ENCODE measurements at places on chromosomes 2 and 18.
A peak's percentile ranks its signal among the peaks of the same experiment; 100 is the strongest.

DNA sequence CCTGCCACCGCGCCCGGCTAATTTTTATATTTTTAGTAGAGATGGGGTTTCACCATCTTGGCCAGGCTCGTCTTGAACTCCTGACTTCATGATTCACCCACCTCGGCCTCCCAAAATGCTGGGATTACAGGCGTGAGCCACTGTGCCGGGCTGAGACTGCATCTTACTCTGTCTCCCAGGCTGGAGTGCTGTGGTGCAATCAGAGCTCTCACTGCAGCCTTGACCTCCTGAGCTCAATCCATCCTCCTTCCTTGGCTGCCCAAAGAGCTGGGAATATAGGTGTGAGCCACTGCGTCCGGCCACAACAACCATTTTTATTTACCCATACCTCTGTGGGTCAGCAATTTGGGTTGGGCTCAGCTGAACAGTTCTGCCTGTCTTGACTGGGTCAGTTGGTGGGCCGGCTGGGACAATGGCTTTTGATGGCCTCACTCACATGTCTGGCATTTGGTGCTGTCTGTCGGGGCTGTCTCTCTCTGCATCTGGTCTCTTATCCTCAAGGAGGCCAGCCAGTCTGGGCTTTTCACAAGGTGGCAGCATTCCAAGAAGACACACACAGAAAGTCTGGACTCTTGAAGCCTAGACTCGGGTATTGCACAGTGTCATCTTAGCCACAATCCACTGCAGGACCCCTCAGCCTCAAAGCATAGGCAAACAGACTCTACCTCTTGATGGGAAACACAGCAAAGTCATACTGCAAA, 116.8 kb upstream of the GATA6 start:
- DNase-seq = no peak

DNA sequence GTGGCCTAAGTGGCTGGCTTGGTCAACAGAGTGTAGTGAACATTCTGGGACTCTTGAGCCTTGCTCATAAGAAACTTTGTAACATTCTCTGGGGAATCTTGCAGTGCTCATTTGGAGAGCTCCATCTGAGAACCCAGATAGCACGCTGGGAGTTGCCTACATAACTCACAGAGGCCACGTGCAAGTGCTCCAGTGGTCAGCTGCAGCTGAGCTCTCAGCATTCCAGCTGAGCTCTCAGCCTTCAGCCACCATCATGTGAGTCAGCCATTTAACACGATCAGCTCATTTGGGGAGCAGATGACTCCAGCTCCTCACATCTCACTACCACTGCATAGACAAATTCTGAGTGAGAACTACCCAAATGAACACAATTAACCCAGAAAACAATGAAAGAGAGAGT, 25.5 kb upstream of the CTNNA2 start:
- DNase-seq = no peak

GRCh38 chr18:64180617-64181016, 31.7 kb upstream of the LINC00305 start:
- no peak for DNase-seq

DNA sequence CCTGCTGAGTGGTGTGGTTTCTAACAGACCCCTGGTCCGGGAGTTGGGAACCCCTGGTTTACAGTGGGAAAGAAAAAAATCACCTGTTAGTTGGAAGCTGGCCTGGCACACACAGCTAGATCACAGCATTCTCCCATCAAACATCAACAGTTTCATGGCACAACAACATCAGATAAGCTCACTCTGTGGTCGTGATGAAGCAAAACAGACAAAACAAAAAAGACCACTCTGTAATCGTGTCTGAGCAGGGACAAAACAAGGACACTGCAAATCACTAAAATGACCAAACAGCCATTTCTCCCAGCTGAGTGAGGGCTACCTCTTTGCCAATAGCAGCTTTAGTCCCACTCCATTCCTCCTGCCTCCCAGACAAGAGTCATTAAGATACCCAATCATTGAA, 9.0 kb upstream of the IMPACT start:
- no peak for DNase-seq

DNA sequence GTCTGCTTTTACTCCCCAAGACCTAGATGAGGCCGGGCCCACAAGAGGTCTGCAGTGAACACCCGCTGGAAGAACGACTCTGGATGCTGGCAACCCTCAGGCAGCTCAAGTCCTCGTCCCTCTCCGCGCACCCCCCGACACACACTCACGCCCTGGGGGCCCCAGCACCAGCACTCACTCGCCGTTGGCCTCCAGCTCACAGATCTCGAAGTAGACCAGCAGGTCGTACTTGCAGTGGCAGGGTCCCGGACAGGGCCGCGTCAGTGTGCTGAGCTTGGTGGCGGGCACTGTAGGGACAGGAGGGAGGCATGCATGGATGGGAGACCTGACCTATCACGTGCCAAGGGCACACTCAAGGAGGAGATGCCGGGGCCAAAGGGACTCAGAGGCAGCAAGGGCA, 49.4 kb downstream of the AQP12A start:
- no peak for DNase-seq

- DNase-seq = no peak
Measured at GRCh38 chr2:196218106-196218505, 46.7 kb upstream of the STK17B start.

- DNase-seq = no peak
Measured at GRCh38 chr18:26575865-26576217, 27.5 kb upstream of the KCTD1 start.

- no peak for DNase-seq
Measured at GRCh38 chr18:7415081-7415894, 151.8 kb upstream of the PTPRM start.

GRCh38 chr2:17373741-17374140, 144.5 kb downstream of the RAD51AP2 start:
- DNase-seq = peak; percentile 42

GRCh38 chr2:60365556-60365955, 187.9 kb downstream of the BCL11A start:
- no peak for DNase-seq

GRCh38 chr2:61962095-61962984, 56.9 kb downstream of the COMMD1 start:
- no peak for DNase-seq

DNA sequence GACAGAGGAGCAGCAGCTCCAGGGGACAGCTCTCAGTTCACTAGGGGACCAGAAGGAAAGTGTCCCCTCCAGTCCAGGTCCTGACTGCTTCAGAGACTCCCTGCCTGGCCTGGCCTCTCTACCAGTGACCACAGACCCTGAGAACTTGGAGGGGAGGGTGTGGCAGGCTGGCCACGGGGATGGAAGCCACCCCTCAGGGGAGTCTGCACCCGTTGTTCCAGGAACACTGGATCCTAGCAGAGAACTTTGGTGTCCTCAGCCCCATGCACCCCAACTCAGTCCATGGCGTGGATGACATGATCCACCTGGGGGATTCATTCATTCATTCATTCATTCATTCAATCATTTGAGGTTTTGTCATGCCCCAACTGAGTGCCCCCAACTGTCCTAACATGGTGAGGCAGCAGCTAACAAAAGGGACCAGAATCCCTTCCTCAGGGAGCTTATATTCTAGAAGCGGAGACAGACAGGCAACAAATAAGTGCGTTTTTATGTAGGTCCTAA, 31.9 kb downstream of the MYO7B start:
- no peak for DNase-seq

GRCh38 chr2:1147873-1148612, 197.4 kb downstream of the SNTG2 start:
- no peak for DNase-seq

DNA sequence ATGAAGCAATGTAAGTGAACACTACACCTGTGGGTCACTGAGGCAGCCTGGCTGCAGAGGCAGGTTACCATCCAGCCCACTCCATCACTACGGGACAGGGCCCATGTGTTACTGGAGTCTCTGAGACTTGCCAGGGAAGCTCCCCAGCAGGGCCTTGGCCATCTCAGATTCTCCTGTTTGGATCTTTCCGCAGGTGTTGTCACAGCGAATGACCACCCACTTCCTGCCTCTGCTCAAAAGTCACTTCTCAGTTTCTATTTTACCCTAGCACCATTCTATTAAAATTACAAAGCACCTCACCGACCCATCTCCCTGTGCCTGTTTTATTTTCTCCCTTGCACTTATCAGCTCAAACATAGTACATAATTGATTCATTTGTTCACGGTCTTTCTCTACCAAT, 34.5 kb upstream of the L3MBTL4 start:
- no peak for DNase-seq

DNA sequence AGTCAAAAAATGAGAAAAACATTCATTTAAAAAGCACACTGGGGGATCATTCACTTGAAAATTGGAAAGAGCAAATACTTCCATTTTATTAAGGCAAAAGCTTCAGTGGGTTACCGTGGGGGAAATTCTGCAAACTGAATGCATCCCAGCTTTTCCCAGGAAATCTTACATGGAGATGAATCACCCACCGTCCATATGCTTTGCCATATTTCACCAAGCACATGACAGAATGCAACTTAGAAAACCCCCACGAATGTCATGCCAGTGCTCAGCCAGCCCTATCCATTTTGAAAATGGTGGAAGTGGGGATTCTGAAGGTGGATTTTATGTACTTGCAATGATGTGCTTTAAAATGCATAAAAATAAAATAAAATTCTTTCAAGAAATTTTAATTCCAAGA, 485.5 kb upstream of the ID2 start:
- no peak for DNase-seq

- DNase-seq = peak; percentile 28
Measured at GRCh38 chr2:96427917-96428316, 77.2 kb downstream of the NEURL3 start.

DNA sequence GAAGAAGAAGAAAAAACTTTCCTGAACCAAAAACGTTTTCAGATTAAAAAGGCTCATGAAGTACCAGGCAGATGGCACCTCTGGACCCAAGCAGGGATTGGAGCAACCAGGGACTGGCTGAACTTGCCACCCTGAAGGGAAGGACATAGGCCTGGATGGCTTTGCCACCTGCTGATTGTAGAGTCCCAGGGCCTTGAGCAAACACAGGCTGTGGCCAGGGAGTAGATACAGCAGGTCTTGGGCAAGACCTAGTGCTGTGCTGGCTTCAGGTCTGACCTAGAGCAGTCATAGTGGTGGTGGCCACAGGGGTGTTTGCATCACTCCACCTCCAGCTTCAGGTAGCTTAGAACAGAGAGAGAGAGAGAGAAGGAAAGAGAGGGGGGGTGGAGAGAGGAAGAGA, 231.5 kb upstream of the FBXO11 start:
- DNase-seq = no peak

DNA sequence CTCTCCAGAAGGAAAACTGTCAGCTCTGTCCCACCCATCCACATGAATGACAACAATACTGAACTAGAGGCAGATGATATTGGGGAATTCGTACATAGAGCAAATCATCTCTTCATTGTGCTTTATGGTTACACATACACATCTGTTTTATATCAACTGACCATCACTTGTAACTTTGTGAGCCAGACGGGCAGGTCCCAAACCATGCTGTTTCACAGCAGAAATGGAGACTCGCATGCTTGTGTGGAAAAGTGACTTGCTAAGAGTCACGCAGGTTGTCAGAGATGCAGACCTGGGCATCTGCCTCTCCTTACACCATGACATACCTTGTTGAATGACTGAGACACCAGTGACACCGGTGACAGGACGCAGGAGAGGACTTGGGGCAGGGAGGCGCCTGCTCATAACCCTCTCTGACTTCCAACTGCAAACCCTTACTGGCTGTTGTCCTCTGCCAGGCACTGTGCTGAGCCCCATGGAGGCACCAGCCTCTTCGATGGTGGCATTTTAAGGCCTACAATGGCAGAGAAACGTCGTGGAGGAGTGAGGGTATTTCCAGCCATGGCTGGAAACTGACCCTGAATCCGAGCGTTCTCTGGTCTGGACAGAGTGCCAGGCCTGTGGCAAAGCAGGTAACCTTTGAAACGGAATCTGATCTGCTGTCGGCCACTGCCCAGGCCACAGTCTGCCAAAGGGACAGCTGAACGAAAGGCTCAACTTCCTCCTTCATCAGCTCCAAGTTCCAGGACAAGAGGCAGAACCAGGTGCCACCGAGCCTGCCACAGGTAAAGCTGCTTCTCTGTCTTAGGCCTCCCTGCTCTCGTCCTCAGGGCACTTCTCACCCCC, 26.9 kb upstream of the ROCK2 start:
- DNase-seq = no peak

DNA sequence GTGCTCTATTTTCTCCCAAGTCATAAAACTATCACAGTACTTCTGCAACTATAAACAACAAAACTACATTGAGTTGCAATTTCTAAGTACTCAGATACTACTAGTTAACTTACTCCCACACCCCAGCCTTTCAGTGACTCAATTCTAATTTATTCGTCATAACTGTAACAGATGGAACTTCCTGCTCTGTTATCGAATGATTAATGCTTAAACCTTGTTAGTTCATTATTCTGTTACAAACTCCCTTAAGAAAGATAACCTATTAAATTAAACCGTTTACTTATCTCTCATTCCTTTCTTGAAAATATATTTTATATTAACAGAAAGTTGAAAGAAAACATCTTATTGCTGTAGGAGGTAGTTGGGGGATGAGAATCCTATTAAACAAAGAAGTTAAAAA, 17.0 kb downstream of the TNFAIP6 start:
- peak; percentile 55 for DNase-seq

GRCh38 chr2:226799211-226799975, at the start of gene IRS1:
Gene IRS1, minus strand, starts transcription at chr2:226799820. Its CDS starts 1,082 bp downstream, at chr2:226798738.
- no peak for DNase-seq

DNA sequence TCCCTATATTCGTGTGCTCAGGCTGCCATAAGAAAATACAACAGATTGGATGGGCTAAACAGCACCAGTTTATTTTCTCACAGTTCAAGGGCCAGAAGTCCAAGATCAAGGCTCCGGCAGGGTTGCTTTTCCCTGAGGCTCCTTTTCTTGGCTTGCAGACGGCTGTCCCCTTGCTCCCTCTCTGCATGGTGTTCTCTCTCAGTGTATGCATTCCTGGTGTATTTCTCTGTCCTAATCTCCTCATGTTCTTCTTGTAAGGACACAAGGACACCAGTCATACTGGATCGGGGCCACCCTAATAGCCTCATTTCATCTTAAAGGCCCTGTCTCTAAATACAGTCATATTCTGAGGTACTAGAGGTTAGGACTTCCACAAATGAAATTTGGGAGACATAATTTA, 62.6 kb upstream of the SLC16A14 start:
- DNase-seq = no peak

DNA sequence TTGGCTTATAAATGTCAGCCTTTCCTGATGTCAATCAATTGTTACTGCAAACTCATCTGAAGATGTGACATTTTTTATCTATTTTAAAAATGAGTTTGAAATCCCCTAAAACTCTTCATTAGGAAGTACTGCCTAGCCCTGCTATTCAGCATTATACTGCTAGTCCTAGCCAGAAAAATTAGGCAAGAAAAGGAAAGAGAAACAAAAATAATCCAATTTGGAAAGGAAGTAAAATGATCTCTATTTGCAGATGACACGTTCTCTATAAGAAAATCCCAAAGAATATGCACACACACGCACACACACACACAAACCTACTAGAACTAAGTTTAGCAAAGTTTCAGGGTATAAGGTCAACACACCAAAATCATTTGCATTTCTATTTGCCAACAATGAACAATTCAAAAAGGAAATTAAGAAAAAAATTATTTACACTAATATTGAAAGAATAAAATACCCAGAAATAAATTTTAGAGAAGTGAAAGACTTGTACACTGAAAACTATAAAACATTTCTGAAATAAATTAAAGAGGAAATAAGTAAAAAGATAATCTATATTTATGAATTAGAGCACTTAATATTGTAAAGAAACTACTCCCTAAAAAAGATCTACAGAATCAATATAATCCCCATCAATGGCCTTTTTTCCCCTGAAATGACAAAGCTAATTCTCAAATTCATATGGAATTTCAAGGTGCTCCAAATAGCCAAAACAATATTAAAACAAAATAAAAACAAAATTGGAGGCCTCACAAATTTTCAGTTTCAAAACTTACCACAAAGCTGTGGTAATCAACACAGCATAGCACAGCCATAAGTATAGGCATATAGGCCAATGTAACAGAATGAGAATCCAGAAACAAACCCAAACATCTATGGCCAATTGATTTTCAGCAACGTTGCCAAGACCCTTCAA, 433.7 kb upstream of the TRIB2 start:
- no peak for DNase-seq

All from AG04449 (cell line).